ENCODE measurements at places on chromosomes 2 and 18.

DNA sequence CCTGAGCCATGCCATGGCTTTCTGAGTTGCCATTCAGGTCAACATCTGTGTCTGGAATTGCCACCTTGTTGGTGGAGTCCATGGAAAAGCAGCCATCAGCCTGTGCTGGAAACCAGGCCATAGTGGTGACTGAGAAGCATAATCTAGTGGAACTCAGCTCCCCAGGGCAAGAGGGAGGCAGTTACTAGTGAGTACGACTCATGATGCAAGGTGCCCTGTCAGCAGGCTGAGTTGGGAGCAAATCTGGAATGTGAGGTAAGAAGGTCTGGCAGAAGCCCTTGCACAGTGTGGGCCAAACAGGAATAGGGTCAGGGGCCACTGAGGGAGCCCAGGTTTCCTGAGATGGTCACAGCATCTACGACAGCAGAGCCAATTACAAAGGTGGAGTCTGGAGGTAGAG is 37.1 kb downstream of the SULT1C2 start:
- DNase-seq = no peak

- DNase-seq = no peak
These were observed 59.0 kb upstream of the SPRED2 start for GRCh38 chr2:65491381-65491905.

GRCh38 chr2:170862286-170862902 is 45.7 kb downstream of the GAD1 start:
- no peak for DNase-seq

GRCh38 chr18:70634576-70635147 is 345.8 kb downstream of the SOCS6 start:
- DNase-seq = no peak

DNA sequence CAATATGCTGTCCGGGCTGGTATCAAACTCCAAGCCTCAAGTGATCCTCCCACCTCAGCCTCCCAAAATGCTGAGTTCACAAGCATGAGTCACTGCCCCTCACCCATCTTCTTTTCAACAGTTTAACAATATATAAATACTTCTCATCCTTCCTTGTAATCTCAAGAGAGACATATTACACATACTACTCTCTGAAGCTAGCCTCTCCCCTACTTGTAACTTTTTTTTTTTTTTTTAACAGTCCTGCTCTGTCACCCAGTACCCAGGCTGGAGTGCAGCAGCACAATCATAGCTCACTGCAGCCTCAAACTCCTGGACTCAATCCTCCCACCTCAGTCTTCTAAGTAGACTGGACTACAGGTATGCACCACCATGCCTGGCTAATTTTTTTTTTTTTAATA is 5.7 kb downstream of the GFPT1 start:
- no peak for DNase-seq

- no peak for DNase-seq
These were observed 68.2 kb downstream of the ZNF516 start for GRCh38 chr18:76426737-76427305.

- no peak for DNase-seq
These were observed 13.1 kb upstream of the GPR17 start for GRCh38 chr2:127632592-127633489.

GRCh38 chr2:64439194-64439593 is 14.8 kb upstream of the LGALSL start:
- no peak for DNase-seq

DNA sequence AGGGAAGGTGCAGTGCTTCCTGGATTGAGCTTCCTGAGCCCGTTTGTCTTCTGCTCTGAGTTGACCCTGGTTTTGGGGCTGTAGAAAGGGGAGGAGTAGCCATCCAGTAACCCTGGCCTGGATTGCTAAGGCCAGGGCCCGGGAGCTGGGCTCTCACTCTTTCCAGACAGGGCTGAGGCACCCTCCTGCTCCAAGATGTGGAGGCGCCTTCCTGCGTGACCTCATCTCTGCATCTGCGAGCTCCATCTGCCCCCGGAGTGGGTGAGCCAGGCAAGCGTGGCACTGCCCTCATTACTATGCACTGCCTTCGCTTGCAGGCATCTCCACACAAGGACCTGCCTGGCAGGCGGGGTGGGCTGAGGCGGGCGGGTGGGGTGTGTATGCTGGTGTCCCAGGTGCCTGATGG is 58.0 kb downstream of the RAB31 start:
- DNase-seq = no peak

GRCh38 chr2:224958462-224958857 is 83.8 kb downstream of the DOCK10 start:
- DNase-seq = no peak

DNA sequence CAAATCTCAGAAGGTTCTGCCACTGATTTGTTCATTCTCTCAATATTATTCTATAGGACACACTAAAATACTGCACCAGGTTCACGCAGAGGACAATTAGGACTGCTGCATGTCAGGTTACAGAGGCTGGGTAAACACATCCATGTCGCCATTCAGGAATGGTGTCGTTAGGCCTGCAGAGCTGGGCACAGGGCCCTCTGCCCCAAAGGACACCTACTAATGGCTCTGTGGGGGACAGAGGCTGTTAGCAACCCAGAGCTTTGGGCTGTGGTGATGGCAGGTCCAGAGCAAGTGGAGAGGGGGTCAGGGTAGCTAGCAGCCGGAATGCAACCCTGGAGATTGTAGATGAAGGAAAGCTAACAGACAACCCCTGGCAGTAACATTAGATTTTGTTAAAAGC is 115.9 kb downstream of the TTC32 start:
- no peak for DNase-seq

- no peak for DNase-seq
These were observed 251.3 kb upstream of the EPAS1 start for GRCh38 chr2:46045888-46046287.

DNA sequence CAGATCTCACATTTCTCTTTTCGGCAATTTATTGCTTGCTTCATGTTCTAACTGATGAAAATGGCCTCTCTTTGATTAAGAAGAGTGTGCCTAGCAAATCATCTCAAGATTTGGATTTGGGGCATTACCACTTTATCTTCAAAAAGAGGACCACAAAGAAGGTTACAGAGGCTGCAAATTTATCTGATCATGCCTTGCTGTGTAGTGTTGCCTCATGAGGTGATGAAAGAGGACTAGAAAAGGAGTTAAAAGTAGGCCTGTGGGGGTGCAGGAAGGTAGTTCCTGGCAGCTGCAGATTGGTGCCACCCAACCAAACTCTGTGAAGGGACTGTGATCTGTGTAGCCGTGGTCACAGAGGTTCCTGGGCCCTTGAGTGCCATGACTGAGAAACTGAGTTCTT is 69.2 kb downstream of the PRELID3A start:
- DNase-seq = no peak

DNA sequence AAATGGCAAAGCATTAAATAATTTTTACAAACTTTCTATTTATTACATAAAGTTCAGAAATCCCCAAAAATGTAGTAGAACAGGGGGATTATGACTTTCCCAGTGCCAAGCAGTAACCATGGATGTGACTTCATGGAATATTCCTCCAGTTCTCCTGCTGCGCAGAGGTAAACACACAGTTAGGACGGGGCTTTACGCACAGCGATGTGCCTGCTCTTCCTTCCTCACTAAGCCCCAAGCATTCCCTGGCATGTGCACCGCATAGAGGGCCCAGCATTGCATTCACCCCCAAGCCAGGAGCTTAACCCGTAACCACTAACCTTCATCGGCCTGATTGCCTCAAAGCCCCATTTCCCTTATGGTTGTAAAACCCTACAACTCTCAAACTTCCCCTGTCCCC is 471.7 kb downstream of the SOX11 start:
- DNase-seq = no peak

- DNase-seq = no peak
These were observed 1.2 kb upstream of the ME2 start for GRCh38 chr18:50877545-50878265.

DNA sequence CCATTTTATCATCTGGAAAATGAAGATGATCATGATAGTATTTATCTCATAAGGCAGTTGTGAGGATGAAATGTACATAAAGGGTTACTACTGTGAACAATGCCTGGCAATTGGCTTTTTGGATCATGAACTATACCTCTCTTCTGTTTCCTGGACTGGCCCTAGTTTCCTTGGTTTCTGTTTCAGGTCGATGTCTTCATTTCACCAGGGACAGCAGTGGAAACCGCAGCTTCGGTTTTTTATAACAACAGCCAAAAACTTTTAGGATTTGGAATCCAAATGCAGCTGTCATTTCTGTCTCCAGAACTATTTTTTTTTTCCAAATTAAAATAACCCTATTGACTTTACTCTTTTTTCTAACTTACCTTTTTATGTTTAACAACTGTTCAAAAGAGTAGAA is 425.1 kb downstream of the RND3 start:
- DNase-seq = no peak

GRCh38 chr18:50775726-50776125 is 44.1 kb downstream of the MRO start:
- DNase-seq = no peak

DNA sequence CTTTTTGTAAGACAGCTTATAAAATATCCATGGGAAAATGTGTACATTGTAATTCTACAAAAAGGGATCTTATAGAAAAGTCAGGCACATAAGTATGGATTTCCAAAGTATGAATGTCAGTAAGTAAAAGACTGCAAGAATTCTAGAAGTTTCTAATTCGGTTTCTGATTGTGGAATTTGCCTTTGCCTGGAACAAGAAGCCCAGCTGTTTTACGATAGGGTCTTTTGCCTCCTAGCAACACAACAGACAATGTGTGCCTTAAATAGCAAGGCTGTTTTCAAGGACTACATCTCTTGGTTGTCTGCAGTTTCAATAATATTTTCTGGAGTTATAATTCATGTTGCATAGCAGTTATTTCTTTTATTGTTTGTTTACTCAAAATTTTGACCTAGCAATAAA is 312.9 kb downstream of the MTX2 start:
- no peak for DNase-seq

DNA sequence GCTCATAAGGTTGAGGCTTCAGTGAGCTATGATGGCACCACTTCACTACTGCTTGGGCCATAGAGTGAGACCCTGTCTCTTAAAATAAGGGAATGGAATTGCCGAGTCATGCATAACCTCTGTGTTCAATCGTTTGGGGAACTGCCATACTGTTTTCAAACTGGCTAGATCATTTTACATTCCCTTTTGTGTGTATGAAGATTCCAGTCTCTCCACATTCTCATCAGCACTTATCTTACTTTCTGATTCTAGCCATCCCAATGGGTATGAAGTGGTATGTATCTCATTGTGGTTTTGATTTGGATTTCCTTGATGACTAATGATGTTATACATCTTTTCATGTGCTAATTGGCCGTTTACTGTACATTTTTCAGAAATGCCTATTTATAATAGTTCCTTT is 23.7 kb downstream of the MARCHF7 start:
- no peak for DNase-seq

DNA sequence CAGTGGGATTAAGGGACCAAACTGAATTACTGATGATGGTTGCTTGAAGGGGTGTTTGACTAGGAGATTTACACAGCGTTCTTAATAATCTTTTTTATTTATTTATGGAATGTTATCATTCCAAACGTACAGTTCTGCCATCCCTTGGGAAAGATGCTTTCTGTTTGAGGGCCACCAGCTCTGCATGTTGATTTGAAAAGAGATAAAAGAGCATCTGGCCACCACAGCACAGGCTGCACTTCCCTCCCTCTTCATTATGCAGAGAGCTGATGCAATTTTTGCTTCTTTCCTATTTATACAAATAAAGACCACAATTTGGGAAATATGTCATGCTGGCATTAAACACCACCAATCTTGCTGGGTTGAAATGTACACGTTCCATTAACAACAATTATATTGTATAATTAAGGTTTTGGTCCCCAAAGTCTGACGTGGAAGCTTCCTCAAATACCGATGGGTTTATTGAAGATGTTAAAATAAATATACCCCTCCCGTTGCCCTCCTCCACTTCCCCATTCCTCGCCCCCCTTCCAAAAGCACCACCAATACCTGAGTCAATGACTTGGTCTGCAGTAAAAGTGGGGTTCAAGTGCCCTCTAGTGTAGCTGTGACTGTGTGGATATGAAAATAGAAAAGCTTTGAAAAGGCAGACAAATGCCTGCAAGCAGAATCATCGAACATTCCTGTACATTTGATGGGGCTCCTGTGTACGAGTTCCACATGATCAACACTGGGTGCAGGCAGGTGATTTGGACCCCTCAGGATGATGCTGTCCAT is 211.9 kb downstream of the HRH4 start:
- DNase-seq = no peak

- DNase-seq = no peak
These were observed 60.1 kb upstream of the ARL4C start for GRCh38 chr2:234556848-234557573.

- no peak for DNase-seq
These were observed 135.5 kb downstream of the GAREM1 start for GRCh38 chr18:32335228-32335627.

All from activated T-helper 1 cell treated with Interleukin-2 at 50 U/mL for 16 hours (primary cell).